Stimulated activated CD8-positive, alpha-beta memory T cell treated with anti-CD3 and anti-CD28 coated beads, Interleukin-4, amount 100 ng/mL, for 1 hour (primary cell): ENCODE measurements at places on chromosomes 2 and 18.

DNA sequence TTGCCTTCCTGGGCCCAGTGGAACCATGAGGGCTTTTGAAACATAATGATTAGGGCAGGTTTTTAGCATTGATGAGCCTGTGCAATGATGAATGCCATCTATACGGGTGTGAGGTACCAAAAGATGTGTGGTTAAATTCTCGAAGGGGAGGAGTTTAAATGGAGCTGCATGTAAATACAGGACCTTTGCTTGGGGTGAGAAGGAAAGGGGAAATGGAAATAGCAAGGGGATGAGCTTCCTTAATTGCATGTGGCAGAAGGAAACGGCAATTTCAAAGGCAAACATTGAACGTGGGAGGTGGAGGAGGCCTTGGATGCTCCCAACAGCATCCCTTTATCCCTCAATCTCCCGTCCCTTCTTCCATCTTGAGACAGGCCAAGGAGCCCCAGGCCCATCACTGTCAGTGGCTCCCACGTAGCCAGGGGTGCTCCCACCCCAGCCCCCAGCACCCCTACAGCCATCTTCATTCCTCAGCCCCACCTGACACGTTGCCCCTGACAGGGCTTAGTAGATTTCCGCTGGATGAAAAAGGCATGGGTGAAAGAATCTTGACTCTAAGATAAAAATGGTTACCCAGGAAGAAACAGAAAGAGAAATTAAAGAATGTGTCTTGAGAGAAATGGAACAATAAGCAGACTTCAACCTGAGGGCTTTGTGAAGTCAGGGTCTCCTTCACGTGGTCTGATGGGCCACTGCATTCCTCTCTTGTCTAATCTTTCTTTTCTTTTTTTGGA, 32.5 kb downstream of the INPP5D start:
- no peak for DNase-seq

- no peak for DNase-seq
Observed at GRCh38 chr2:16413285-16413684, 252.3 kb downstream of the CYRIA start.

GRCh38 chr2:160701822-160702221, 208.2 kb upstream of the RBMS1 start:
- no peak for DNase-seq

GRCh38 chr2:64392529-64392928, 61.4 kb upstream of the LGALSL start:
- no peak for DNase-seq

DNA sequence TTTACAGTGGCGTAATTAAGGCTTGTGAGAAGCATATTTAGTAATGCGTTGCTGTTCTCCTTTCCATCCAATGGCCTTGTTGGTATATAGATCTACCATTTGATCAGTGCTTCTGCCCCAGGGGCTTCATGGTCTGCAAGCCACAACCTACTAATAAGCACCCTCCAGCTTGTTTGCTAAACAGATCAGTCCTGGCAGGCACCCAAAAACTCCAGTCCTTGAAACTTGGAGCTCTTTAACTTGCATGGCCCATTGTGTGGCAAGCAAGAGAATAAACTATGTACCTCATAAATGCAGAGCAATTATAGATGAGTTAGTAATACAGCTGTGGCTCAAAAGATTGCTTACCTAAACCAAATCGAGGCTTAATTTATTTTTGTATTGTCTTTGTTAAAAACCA, 158.5 kb downstream of the FTCDNL1 start:
- DNase-seq, result no peak
